Bone marrow (tissue), 2 donors: ENCODE measurements at places on chromosomes 12 and 14.

DNA sequence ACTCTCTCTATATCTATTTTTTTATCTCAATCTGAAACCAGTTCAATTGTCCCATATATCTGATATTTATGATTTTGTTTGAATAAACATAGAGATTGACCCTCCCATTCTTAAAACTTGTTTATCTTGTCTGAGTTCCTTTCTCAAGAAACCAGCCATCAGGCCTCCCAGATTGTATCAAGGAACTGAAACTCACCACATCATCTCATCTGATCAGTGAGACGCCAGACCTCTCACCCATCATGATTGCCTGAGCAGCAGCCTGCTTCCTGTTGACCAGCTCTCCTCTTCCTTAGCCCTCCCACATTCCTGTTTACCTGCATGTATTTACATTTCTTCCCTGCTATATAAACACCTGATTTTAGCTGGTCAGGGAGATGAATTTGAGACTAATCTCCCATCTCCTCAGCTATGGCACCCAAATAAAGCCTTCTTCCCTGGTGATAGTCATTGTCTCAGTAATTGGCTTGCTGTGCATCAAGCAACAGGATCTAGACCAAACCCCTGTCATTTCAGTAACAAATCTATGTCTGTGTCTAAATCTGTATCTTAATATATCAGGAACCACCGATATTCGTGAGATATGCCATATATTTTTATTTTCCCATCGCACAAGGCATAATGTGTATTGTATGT, 323.6 kb downstream of the TMTC2 start:
- DNase-seq, result no peak

DNA sequence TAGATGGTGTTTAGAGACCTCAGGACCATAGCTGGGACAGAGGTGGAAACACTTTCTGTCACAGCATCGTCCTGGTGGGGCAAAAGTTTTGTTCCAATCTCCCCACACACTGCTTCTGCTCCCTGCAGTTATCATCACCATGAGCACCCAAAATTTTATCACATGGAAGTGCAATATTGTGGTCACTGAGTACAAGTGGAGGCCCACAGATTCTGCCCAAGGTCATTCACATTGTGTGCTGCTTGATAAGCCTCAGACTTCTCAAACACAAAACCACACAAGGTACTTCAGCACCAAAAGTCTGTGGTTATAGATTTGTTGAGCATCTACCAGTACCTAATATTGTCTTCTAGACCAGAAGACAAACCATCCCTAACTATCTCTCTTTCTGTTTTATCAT, 554 bp upstream of the KRT77 start:
- no peak for DNase-seq

DNA sequence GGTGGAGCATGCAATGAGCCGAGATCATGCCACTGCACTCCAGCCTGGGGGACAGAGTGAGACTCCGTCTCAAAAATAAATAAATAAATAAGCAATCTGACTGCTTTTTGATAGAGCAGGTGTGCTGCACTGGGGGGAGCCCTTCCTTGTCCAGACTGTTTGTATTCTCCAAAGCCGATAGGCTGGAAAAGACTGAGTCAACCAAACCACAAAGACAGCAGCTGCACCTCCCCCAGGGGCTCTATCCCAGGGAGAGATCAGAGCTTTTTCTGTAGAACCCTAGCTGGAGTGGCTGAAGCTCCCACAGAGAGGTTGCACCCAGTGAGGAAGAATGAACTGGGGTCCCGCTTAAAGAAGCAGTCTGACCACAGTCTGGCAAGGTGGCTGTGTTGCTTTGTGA, 45.8 kb upstream of the LALBA start:
- no peak for DNase-seq

DNA sequence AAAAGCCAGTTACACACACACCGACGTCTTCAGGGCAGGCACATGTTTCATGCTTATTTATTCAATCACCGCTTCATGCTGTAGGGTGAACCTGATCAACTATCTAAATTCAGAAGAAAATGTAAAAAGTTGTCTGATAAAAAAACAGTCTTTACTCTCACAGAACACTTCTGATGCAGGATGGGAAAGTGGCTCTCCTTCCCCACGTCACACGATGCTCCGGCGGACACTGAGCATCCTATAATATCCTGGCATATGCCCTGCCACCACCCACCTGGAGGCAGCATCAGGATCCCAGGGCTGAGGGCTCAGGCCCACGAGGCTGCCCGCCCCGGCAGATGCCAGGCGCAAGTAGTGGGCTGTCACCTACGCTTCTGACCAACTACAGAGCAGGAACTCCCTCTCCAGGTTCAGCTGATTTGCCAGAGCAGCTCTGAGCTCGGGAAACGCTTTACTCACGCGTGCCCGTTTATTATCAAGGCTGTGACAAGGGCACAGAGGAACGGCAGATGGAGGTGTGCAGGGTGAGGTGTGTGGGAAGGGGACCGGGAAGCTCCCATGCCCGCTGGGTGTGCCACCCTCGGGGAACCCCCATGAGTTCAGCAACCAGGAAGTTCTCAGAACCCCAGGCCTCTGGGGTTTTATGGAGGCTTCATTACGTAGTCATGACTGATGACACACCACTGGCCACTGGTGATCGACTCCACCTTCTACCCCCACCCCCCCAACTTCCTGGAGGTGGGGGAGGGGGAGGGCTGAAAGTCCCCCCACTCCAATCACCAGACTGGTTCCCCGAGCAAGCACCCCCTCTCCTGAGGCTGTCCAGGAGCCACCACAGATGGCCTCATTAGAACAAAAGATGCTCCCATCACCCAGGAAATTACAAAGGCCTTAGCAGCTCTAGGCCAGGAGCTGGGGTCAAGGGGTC, 32.1 kb downstream of the SLC15A4 start:
- DNase-seq, result no peak

- DNase-seq, result no peak
These were observed 7.5 kb downstream of the HAL start for GRCh38 chr12:95988506-95989275.

DNA sequence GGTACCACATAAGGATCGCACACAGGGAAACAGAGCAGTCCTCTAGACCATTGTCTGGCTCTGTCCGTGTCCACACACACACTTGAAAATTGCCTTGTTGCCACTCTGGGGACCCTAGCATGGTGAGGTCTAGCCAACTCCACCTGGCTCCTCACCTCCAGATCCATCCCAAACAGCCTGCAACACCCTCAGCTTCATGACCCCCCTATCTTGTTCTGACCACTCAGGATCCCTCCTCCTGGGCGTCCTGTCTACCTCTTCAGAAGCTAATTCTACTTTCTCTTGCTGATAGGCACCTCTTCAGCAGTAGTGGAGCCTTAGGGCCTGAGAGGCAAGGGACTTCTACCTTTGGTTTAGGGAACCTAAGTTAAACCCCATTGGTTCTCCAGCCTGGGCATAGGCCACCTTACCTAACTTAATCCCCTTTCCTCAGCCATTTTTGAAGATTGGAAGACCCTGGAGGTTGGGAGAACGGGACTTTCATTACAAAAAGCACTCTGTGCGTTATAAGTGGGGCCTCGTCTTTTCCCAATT, 697 bp upstream of the HOXC5 start:
- no peak for DNase-seq

DNA sequence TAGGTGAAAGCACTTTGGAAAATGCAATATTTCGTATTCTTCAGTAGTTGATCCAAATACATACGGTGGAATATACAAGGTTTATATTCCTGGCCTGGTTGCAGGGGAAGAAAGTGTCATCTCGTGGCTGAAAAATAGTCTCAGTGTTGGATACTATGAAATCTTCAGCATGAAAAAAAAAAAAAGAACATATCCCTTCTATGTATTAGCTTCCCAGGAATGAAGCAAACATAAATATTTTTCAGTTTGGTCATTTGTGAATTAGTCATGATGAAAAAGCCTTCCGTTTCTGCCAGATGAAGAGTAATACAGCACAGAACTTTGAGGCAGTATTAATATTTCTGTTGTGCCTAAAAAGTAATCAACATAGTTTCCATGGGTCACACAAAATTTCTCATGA, 36.7 kb downstream of the FLRT2 start:
- no peak for DNase-seq

GRCh38 chr12:83388551-83388950, 701.8 kb downstream of the TMTC2 start:
- no peak for DNase-seq
